A549 (cell line): ENCODE measurements at places on chromosomes 2 and 18.

GRCh38 chr2:99651930-99652670 is 162.3 kb upstream of the REV1 start:
- no peak for DNase-seq

DNA sequence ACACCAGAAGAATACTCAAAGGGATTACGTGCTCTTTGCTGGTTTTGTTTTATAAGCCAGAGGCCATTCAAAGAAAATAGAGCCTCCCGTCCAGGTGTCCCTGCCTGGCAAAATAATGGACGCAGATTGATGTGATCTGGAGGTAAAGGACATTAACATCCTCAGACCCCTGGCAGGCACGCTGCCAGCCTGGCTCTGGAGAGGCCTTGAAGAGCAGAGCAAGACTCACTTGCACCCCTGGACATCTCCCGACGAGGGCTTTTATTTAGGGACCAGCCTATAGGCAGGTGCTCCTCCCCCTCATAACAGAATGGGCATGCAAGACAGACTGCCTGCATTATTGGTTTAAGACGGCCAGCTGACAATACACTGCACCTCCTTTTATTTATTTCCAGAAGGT is 291.3 kb downstream of the BCL11A start:
- no peak for DNase-seq

DNA sequence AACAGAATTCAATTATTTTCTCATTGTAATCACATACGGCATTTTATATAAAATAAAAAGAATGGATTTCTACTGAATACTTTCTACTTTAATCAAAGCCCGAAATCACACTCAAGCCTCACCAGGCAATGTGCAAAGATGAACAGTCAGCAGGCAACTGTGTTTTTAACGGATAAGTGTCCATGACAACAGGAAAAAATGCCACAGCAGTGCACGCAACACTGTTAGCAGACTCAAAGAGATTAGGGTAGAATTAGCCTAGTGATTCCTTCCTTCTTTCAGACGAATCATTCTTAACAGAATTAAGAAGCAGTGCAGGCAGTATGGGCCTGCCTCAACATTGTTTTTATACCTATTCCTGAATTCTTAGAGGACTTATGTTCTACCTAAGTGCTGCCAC is 135.6 kb downstream of the CDH2 start:
- no peak for DNase-seq

DNA sequence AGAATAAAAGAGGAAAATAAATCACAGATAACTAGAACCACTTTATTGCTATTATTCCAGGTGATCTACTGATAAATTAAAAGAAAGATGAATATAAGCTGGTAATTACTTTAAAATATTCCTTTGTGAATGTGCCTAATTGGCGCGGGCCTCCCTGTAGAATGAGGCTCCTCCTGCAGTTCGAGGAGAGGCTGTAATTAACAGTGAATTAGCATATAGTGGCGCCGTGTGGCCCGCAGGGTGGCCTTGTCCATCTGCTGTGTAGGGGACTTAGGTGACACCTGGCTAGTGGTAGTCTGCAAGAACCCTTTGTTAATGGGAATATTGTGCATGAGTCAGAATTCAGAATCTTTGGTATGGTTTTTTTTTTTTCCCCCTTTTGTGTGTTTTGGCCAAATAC is 119.8 kb downstream of the AGAP1 start:
- DNase-seq = no peak

GRCh38 chr2:116141891-116142474 is 1672.5 kb upstream of the DDX18 start:
- no peak for DNase-seq

- DNase-seq = no peak
These were observed 1383.2 kb downstream of the LRP1B start for GRCh38 chr2:140747665-140748064.

- DNase-seq = no peak
These were observed 41.1 kb downstream of the CPO start for GRCh38 chr2:206980413-206980812.

- peak; percentile 70 for DNase-seq
These were observed at the start of the genes ATG4B and THAP4 for GRCh38 chr2:241637018-241637794. Gene ATG4B, plus strand, starts transcription at chr2:241637693. Its CDS starts 22 bp downstream, at chr2:241637715. Gene THAP4, minus strand, starts transcription at chr2:241637158. Its CDS starts 141 bp downstream, at chr2:241637017.

GRCh38 chr2:130726614-130727180 is 2.2 kb upstream of the GPR148 start:
- DNase-seq = no peak

DNA sequence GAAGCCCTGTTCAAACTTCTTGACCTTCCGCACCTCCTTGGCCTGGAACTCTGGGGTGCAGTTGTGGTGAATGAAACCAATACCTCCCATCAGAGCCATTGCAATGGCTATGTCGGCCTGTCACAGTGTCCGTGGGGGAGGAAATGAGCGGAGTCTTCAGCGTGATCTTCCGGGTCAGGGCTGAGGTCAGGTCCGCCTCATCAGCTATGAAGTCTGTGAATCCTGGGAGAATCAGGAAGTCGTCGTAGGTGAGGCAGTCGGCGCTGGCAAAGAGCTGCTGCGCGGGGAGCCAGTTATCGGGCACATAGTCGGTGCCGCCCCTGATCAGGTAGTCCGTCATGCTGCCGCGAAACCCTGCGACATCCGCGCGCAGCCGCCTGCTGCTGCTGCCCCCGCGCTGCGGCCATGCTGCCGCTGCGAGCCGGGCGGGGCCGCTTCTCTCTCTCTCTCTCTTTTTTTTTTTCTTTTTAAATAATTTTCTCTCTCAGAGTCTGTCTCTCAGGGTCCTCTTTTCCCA is 154.1 kb upstream of the ZSWIM2 start:
- no peak for DNase-seq

- no peak for DNase-seq
These were observed 206.1 kb upstream of the CDH7 start for GRCh38 chr18:65544701-65545100.

GRCh38 chr2:241680827-241681599 is 5.6 kb downstream of the DTYMK start:
- DNase-seq = no peak

DNA sequence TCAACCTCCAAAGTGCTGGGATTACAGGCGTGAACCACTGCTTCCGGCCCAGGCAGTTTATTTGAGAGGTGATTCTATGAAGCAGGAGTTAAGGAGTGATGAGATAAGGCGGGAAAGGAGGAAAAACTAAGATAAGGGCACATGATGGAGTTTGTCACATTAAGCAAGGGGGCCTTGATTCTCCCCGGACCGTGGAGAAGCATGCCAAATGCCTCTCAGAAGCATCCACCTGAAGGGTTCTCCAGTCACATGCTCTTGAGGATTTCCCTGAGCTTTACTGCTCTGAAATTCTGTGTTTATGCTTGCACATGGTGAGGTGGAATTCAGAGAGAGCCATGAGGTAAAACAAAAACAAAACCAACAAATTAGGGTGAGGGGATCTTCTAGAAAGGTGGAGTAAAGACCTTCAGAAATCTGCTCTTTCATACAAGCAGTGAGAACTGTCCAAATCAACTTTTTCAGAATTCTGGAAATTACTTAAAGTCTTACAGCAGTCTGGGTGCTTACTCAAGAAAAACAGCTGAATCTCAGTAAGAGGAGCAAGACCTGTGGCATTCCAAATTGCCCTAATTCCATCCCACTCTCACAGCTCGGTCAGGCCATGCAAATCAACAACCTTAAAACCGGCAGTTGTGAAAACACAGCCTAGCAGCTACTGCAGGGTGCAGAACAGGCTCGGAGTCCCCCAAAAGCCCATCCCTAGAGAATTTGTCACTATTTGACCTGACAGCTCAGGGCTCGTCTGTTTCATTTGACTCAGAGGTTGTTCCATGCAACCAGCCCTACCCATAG is 69.1 kb upstream of the CTLA4 start:
- DNase-seq = no peak

DNA sequence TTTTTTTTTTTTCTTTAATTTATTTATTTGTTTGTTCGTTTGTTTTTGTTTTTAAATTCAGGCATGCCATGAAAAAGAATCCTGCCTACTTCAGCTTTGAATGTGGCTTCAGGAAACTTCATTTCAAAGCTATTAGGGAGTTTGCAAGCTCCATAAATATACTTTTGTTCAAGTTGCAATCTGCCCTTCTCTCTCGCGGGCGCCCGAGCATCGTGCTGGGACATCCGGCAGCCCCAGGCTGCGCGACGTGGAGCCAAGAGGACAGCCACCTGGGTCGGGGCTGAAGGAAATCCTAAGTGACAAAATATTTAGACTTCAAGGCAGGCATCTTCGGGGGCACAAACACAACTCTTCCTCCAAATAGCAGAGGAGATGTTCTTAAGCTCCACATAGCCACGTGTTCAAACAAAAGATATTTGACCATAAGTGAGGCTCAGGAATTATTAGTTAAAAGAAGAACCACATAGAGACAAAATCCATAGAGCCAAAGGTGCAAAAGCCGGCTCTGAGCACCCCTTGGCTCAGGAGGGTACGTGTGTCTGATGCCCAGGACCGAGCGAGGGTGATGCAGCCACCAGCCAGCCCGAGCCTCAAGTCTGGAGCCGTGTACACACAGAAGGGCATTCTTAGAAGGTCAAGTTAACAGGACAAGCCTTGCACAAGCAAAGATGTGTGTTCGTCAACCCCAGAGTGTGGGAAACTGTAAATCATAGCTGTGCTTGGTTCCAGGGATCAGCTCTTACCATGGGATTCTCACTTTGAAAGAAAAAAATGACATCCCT is 256.5 kb upstream of the SALL3 start:
- no peak for DNase-seq

GRCh38 chr2:58427572-58428095 is 186.5 kb upstream of the FANCL start:
- no peak for DNase-seq

DNA sequence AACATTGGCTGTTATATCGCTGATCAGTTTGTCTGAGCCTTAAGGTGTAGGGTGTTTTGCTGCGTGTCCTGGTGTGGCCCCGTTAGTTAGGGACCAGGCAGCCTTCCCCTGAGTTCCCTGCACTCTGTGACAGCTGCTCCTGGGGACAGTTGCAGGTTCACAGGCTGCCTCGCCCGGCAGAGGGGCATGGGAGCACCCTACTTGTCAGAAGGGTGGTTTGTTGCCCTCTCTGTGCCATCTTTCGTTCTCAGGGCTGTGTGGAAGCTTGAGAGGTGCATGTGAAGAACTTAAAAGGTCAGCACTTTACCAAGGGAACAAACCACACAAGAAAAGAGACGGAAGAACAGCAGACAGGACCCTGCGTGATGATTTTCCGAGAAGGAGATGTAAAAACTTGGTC is 159.6 kb downstream of the LDLRAD4 start:
- DNase-seq = no peak

DNA sequence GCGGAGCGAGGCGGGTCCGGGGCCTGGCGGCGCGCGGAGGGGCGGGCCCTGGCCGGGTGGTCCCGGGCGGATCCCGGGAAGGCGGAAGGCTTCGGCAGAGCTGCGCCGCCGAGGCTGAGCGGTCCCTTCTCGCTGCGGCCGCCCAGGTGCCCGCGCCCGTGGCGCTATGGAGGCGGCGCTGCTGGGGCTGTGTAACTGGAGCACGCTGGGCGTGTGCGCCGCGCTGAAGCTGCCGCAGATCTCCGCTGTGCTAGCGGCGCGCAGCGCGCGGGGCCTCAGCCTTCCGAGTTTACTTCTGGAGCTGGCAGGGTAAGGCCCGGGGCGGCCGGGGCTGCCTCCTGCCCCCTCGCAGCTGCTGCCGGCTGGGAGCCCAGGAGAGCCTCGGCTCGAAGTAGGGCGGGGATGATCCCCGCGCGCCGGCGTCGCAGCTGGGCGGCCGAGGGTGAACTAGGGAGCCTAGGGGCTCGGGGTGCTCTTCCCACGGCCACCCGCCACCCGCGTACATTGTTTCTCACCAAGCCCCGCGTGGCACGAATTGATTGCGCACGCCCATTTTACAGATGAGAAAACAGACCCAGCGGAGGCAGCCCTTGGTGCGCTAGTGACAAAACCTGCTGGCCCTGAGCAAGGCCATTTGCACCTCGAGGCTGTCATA is at the start of gene SLC66A3:
TSS of gene SLC66A3 (plus strand) at position 87 of the 655 bp plus-strand sequence. CDS start at position 167, 80 bp downstream.
- peak; percentile 24 for DNase-seq

DNA sequence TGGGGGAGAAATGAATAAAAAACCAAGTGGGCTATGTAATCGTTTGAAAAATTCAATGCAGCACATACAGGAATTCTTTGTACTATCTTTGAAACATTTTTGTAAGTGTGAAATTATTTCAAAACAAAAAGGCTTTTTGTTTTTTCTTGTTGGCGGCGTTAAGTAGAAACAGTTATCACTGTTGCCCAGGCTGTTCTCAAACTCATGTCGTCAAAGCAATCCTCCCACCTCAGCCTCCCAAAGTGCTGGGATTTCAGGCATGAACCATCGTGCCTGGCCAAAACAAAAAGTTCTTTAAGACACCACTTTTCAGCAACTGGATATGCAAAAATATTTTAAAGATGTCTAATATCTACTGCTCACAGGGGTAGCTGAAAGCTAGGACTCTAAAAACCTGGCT is 5.4 kb downstream of the SS18 start:
- DNase-seq = no peak

DNA sequence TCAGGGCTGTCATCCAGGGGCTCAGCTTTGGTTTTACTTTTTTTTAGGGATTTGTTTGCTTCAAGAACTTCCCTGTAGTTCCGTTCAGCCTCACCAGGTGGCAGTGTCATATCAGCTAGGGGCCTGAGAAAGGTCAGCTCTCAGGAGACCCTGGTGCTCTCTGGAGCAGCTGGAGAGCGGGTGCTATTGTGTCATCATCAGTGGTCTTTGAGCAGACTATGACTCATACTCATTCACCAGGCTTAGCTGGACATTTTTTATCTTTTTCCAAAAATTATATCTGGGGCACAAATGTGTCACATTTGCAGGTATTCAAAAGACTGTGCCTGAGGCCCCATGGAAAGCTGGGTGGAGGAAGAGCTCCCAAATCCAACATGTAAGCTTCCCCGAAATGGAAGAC is 24.4 kb downstream of the ZNF892 start:
- peak; percentile 58 for DNase-seq

GRCh38 chr2:189109921-189110397 is 69.6 kb downstream of the COL5A2 start:
- no peak for DNase-seq

DNA sequence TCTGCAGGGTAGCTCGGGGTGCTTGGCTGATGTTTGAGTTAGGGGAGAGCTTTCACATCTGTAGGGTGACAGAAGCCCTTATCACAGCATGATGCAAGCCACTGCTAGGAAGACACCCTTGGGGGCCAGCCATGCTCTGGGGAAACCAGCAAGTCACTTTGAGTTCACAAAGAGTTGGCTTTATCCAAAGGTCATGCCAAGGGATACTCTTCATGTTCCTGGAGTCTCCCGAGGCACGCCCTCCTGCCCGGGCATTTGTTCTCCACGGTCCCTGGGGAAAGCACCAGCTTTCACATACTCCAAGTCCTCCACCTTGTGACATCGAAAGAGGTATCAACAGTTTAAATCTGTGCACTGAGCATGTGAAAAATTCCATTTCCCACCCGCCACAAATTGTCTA is 227.7 kb downstream of the VAPA start:
- peak; percentile 21 for DNase-seq

GRCh38 chr2:51960841-51961335 is 929.0 kb upstream of the NRXN1 start:
- DNase-seq = no peak
